ENCODE measurements at places on chromosomes 6 and 20. TPM values are rescaled to one million over a fixed set of nuclear protein-coding genes. Genes with fewer than 3 reads are reported as not detected.

The ITPA gene
- 129 TPM for total RNA-seq

The DNAAF9 gene
- 5.0 TPM for total RNA-seq

The TCF19 gene
- total RNA-seq: 12.1 TPM

The PET117 gene
- total RNA-seq: 26.5 TPM

The LAMA2 gene
- 0.73 TPM for total RNA-seq

The GLP1R gene
- total RNA-seq: not detected

The PRR18 gene
- not detected for total RNA-seq

The DYNLT2 gene
- 0.65 TPM for total RNA-seq
